ENCODE measurements at places on chromosomes 7 and 10.

DNA sequence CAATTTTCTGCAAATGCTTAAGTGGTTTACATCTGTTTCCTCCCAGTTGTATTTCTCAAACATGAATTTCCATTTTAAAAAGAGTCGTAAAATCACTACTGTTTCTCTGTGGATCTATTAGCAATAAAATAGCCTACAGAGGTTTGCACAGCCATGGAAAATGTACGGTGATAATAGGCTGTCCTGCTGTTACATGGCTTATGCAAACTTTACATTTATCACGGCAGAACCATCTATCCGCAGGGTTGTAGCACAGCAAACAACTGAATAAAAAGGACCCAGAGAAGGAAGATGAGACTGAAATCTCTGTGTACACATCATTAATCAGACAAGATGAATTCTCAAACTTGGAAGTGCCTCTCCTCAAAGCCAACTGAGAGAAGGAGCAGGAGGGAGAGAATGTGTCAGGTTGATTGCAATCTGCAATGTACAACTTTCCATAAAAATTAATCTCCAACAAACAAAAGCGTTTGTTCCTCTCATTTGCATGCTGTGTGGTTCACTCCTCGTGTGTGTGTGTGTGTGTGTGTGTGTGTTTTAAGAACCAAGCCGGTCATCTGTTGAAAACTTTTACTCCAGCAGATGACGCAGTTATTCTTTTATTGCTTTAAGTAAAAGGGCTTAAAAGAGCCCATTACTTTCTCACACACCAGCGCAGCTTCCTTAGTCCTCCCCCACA, 279.3 kb downstream of the SKAP2 start:
- no peak for DNase-seq

DNA sequence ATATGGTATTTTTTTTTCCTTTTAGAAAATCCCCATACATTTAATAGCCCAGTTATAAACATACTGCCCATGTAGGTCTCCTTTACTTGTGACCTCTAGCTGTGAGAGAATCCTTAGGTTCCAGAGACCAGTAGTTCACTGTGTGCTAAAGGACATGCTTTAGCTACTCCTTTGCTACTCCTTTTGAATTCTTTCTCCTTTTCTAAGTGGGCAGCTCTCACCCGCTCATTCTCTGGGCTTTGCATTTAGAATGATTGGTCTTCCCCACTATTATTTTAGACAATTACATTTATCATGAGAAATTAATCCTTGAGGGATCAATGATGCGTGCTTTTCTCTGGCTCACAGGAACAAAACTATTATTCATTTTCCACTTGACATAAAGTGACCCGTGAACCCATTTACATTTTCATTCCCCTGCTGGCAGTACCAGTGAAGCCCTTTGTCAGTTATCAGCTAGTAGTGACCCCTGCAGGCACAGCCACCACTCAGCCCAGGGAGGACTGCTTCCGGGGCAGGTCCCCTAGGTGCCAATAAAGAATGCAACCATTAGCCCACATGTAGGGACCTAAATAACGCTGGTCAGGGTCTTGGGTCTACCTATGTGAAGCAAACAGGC, 844.3 kb downstream of the CNTNAP2 start:
- DNase-seq = peak; percentile 41

- DNase-seq = no peak
These were observed 72.9 kb downstream of the NPY start for GRCh38 chr7:24356718-24357386.

DNA sequence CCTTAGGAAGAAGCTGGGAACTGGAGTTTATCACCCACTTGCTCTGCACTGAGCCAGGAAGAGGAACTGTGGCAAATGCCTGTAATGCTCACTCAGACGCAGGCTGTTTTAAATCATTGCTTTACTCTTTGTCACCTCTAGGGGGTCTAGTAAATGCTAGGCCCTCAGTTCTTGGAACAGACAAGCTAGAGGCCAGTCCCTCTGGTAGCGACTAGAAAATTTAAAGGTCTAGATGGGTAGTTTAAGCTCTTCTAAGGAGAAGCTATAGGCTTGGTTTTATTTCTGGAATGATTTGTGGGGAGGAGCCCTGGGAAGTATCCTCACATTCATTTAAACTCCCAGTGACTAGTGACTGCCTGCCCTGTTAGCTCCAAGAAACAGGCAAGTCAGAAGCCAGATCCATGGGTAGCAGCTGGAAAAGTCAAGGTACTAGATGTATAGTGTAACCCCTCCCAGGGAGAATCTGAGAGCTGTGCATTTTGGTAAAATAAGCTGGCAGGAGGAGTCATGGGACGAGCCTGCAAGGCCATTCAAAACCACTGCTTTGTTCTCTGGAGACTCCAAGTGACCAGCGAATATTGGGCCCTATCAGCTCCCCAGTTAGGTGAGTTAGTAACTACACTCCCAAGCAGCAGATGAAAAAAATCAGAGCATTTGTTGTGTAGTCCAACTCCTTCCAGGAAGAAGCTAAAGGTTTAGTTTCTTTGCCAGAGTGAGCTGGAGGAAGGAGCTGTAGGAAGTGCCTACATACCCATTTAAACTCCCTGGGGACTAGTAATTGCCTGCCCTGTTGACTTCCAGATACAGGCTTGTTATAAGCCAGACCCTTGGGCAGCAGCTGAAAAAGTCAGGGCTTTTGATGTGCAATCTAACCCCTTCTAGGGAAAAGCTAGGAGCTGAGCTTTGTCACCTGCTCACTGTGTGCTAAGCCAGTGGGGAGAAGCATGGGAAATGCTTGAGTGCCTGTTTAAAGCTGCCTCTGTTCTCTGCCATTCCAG, 68.9 kb downstream of the DYNC1I1 start:
- peak; percentile 42 for DNase-seq

DNA sequence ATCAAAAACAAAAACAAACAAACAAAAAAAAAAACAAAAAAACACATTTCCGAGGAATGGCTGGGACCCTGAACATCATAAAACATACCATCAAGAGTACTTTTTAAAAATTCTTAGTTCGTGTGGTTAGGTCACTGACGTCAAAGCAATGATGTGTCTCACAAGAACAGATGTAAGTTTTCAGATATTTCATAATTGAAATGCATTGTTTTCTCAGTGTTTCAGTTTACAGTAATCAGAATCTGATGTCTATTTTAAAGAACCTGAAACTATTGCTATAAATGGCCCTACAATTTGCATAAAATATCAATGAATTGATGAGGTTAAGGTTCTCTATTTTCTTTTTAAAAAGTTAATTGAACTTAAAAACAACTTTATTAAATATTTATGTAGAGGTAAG, 103.7 kb upstream of the HGF start:
- DNase-seq = no peak

- peak; percentile 82 for DNase-seq
These were observed 16.9 kb upstream of the PALD1 start for GRCh38 chr10:70461397-70462348.

GRCh38 chr10:22674573-22674930, 39.8 kb downstream of the PIP4K2A start:
- DNase-seq = no peak

DNA sequence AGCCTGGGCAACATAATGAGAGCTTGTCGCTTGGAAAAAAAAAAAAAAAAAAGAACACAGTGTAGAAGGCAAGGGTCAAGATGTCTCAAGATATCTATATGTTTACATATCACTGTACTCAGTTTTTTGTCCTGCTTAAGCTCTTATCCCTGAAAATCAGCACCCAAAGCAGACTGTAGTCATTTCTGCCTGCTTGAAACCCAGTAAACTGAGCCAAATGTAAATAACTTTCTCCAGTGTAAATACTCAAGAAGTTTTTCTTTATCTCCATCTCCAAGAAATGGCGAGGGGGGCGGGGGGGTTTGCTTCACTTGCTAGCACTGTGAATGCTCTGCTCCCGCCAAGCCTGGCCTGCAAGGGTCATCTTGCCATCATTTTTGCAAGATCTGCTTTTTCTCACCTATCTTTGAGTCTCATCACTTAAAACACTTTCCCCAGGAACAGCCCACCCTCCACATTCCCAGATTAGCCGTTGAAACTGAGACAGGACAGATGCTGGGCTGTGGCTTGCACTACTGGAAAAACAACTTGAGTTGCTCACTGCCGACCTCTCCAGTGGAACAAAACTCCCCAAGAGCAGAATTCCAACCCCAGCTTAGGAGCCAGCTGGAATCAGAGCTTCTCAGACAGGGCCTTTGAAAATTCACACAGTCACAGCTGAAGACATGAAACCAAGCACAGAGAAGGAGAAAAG, 54.6 kb downstream of the AFAP1L2 start:
- DNase-seq = no peak

DNA sequence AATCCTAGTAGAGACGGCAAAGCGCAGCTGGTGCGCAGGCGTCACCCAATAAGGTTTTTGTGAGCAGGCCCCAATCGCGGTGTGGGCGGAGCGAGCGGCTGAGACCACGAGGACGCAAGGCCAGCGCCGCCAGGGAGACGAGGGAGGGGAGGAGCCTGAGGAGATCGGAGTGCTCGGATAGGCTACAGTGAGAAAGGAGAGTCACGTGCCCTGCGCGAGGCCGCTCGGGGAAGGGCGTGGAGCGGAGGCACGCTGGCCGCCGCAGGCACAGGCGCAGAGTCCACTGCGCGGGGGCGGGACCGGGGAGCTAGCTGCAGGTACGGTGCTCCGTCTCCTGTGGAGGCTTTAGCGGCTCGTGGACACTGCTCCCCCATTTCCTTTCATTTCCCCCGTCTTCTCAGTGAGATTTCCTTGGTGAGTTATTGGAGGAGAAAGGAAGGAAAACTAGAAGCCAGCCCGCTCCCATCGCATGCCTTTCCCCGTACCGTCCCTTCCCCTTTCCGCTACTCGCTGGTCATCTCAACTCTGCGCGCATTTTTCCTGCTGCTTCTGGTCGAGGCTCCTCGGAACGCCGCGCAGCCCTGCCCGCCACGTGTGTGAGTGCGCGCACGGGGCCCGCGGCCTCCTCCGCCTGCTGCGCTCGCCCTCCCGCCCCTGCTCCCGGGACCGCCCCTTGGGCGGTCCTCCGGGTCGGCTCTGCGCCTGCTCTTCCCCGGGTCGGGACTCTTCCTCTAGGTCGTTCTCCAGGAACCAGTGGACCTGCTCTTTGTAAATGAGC, at the start of gene THNSL1:
THNSL1 (plus strand) TSS at position 237 of the 778 bp plus-strand sequence. CDS start 6,612 bp downstream, outside the sequence.
- peak; percentile 98 for DNase-seq

GRCh38 chr7:126845331-126845730, 407.4 kb downstream of the GRM8 start:
- no peak for DNase-seq

GRCh38 chr10:18625886-18626285, 25.5 kb downstream of the NSUN6 start:
- DNase-seq = no peak

GRCh38 chr7:137625197-137625596, 221.6 kb downstream of the DGKI start:
- no peak for DNase-seq

DNA sequence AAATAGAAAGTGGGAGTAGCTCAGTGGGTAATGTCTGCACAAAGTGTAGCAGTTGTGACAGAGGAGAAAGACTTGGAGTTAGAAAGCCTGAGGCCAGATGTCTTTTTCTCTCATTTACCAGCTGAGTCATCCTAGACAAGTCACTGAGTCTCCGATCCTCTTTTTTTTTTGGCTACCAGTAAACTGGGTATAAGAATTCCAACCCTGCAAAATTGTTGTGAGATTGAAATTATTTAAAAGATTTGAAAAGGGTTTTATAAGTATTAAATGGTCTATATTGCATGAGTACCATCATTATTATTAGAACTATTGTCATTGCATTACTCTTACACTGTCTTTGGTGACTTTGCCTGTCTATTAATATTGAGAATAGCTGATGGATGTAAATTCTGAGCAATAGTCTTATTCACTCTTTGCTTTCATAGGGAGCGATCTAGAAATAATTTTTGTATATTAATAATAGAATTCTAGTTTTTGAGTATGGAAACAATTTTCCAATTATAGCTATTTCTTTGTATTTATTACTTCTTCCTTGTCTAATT, 74.0 kb downstream of the ARID5B start:
- no peak for DNase-seq

DNA sequence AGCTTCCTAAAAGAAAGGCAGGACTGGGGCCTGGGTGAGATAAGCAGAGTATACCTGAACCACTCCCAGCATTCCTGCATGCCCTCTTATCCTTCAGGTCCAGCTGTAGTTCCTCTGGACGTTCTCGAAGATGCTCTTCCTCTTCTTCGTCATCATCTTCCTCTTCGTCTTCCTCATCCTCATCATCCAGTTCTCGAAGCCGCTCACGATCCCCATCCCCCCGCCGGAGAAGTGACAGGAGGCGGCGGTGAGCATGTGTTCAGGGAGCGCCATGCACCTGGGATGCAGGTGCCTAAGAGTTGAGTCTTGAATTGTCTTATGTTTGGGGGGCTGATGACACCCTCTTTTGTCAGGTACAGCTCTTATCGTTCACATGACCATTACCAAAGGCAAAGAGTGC, 3.9 kb upstream of the NOLC1 start:
- DNase-seq = no peak

DNA sequence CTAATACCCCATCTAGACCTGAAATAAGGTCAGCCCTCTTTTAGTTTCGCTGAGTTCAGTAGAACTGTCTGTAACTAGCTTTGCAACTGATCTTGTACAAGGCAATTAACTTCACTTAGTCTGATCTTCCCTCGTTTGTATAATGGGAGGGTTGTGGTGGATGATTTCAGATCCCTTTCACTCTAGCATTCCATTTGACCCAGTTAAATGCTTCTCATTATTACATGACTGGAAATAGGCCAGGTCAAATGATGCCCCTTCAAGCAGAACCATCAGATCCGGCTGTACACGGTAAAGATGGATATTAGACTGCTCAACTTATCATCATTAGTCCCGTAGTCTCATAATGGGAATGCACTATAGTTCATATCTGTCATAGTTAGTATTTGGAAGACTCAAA, 1009.0 kb downstream of the LRMDA start:
- DNase-seq = no peak

- no peak for DNase-seq
These were observed 16.9 kb downstream of the GFRA1 start for GRCh38 chr10:116255886-116256751.

DNA sequence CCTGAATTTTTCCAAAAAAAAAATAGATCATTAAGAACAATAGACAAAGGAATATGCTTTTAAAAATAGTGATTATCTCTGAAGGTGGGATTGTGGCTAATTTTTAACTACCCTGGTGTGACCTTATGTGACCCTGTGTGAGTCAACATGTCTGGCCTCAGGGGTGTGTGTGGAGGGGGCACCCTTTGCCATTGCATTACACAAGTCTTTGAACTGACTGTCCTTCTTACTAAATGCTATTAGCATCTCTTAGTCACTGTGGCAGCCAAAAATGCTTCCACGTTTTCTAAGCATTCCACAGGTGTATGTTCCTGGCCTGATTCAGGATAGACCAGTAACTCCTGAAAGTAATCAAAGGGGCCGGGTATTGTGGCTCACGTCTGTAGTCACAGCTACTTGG, 175.4 kb downstream of the MGMT start:
- peak; percentile 18 for DNase-seq

DNA sequence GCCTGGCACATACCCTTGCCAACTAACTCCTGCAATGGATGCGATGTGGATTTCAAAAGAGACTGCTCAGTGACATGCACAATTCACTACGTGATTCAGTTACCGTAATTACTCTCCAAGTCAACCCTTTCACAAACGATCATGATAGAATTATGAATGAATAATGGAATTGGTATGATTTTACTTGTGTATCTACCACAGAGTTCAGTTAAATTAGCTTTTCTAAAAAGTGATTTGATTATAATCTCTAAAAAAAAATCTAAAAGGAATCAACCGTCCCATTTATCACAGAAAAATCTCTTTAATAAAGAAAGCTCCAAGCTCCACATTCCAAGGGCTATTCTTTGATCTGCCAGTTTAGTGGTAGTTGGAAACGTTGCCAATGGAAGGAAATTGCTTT, 30.4 kb upstream of the RSU1 start:
- no peak for DNase-seq

Measured in HT-29 (cell line).